ENCODE measurements at places on chromosomes 7 and 10. TPM values are rescaled to one million over a fixed set of nuclear protein-coding genes. Genes with fewer than 3 reads are reported as not detected.

DNA sequence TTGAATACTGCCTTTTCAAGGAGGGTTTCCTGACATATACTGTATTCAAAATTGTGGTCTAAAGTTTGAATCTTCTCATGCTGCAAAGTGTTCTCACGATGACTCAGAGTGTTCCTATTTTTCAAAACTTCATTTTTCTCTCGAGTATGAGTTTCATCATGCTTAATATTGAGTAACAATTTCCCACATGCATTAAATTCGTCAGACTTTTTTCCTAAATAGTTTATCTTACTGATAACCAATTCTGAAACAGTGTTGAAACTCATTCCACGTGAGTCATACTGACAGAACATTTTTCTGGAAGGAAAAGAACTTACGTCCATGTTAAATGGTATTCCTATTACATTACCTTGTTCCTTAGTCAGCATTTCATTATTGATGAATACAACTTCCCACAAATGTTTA, 44.1 kb downstream of the ZNF33B start:
- no peak overlapping the region for H3K27ac ChIP-seq
- H3K4me1 ChIP-seq = no peaks in the 10 kb centered on the region
- peaks cover 8% of the 10 kb centered on the region for H3K36me3 ChIP-seq

DNA sequence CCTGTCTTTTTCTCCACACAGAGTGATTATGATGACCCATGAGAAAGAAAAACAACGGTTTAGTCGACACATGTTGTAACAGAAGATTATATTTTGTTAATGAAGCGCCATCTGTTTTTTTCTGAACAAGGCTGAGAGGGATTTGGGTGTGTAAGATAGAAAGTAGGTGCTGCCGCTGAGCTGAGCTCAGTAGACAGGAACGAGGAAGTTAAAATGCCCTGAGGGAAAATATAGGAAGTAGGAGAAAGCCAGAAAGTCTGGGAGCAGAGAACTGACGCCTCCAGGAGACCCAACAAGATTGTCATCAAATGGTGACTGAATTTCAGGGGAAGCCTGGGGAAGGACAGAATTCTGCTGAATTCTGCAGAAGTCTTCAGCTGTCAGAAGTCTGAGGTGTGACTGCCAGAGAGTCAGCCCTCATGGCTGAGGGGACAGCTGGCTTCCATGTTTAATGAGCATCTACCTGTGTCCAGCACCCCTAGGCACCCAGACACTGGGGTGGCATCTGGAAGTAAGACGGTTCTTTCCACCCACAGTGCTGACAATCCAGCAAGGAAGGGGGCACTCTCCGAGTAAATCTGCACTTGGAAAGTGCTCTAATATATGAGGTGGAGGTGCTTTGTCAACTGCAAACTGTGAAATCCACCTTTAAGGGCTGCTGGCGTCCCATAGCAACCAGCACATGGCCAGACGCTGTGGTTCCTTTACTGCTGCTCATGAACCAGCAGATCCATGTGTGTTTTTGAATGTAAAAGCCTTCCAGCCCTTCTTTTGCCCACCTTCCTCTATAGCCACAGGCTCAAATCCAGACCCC, 12.5 kb upstream of the TSPAN15 start:
- H3K4me3 ChIP-seq = no peak overlapping the region
- no peaks in the 10 kb centered on the region for H3K4me1 ChIP-seq
- no peaks in the 10 kb centered on the region for H3K27me3 ChIP-seq

GRCh38 chr10:31686599-31686998, 242.0 kb downstream of the ARHGAP12 start:
- H3K27ac ChIP-seq = no peak overlapping the region
- no peaks in the 10 kb centered on the region for H3K36me3 ChIP-seq
- no peak overlapping the region for H3K4me3 ChIP-seq

- no peak overlapping the region for H3K4me3 ChIP-seq
- no peaks in the 10 kb centered on the region for H3K4me1 ChIP-seq
These were observed 172.6 kb downstream of the SKIDA1 start for GRCh38 chr10:21352886-21353285.

DNA sequence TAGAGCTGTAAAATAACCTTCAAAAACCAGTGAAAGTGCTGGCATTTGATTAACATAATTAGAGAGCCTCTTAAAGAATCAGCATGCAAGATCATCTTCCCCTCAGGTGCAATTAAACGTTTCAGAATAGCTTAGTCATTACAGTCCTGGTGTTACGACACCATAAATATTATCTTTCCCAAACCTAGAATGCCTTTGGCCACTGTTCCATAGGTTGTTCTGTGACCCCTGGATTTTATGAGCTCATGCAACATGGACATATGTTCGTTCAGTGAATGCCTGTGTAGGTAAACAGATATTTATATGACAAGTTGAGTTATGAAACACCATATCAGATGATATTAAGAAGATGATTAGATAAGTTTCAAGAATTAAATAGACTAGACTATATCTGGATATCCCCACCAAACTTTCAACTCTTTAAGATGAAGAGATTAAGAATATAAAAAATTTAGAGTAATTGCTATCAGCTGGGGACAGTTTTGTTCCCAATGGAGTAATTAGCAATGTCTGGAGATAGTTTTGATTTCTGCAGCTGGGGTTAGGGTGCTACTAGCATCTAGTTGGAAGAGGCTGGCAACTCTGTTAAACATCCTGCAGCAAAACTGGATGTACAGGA, 263.5 kb upstream of the DKK1 start:
- no peak for DNase-seq
- H3K27ac ChIP-seq = no peak overlapping the region
- H3K4me3 ChIP-seq = no peak overlapping the region
- H3K4me1 ChIP-seq = no peaks in the 10 kb centered on the region
- H3K36me3 ChIP-seq = no peaks in the 10 kb centered on the region
- no peaks in the 10 kb centered on the region for H3K27me3 ChIP-seq

Gene ARL5B
- total RNA-seq = 14.5 TPM

DNA sequence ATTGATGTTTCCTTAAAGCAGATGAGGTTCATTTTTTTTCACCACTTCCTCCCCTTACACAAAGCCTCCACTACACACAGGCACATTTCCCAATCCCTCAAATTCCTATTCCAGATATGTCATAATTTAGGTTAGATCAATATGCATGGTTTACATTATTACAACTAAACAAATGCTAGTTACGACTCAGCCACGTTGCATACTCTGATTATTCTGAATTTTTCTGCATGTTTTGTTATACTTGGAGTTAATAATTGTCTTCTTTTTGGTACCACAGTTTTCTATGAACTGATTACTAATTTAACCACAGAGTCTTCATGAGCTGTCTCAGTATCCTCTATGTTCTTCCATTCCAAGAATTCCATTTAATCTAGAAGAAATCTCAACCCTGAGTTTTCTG, 4.4 kb upstream of the BICC1 start:
- H3K4me3 ChIP-seq = no peak overlapping the region
- no peak overlapping the region for H3K27ac ChIP-seq
- no peaks in the 10 kb centered on the region for H3K4me1 ChIP-seq
- no peaks in the 10 kb centered on the region for H3K36me3 ChIP-seq
- H3K27me3 ChIP-seq = no peaks in the 10 kb centered on the region

DNA sequence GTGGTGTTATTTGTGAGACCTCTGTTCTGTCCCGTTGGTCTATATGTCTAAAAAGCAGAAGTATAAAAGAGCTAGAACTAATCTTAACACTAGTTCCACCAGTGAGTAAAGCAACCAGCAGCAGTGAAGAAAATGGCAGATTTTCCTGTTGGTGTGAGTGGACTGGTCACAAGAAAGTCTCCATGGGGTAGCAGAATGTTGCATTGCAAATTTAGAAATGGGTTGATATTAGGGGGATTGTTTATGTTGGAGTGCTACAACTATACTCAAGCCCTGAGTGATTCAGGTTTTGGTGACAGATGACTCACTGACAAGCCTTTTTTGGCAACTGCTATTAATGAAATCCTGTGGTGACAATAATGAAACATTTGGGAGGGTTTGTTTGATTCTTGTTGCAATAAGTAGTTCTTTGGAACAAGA, 5.6 kb downstream of the AVL9 start:
- no peaks in the 10 kb centered on the region for H3K27me3 ChIP-seq
- H3K36me3 ChIP-seq = no peaks in the 10 kb centered on the region
- no peaks in the 10 kb centered on the region for H3K4me1 ChIP-seq
- DNase-seq = no peak
- H3K27ac ChIP-seq = no peak overlapping the region

Gene NXPH1
- not detected for total RNA-seq

GRCh38 chr10:86389441-86390193, 23.0 kb upstream of the GRID1 start:
- peak overlapping the region; percentile 3 for H3K4me3 ChIP-seq
- no peaks in the 10 kb centered on the region for H3K36me3 ChIP-seq
- H3K27me3 ChIP-seq = peaks cover 3% of the 10 kb centered on the region

DNA sequence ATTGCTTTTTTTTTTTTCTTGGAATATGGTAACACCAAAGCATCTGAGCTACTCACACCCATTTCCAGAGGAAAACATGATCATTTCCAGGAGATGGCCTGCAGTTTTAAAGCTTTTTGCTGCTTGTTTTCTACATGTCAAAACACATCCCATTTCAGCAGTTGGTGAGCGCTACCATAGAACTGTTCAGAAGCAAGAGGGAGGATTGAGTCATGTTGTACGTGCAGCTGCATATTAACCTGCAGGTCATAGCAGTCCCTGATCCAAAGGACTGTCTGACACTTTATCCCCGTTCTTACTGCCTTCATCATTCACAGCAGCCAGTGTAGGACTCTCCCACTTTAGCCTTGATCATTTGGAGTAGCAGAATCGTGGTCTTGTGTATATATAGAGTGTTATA, 124.6 kb downstream of the AUTS2 start:
- H3K27ac ChIP-seq = no peak overlapping the region
- no peaks in the 10 kb centered on the region for H3K27me3 ChIP-seq
- no peaks in the 10 kb centered on the region for H3K4me1 ChIP-seq
- no peaks in the 10 kb centered on the region for H3K36me3 ChIP-seq
- DNase-seq = no peak

DNA sequence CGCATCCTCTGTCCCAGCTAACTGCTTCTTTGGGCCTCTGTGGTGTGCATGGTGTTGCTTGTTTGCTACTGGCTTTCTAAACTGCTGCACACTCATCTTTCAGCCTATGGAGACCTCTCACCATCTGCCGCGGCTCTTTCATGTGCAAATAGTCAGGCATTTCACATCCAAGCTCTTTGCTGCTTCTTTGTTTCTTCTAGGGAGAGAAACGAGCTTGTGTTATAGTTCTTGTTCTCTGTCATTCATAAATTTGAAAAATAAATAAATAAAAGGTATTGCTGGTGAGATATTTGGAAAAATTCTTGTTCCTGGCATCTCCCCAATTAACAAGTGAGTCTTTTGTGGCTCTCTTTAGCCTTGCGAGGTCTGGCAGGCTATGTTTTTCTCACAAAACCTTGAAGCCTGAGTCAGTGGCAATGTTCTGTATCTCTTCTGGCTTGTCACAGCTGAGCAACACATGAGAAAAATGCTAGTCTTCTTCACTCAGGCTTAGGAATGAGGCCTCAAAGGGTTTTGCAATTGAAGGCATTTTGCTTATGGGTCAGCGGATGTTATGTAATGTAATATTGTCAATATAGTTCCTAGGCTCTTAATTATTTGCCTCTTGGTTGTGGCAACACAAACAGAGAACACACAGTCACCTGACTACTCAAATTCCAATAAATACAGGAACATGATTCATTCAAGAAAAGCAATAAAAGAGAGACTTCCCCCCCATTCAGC, 274.0 kb downstream of the FRMD4A start:
- no peaks in the 10 kb centered on the region for H3K4me1 ChIP-seq
- no peaks in the 10 kb centered on the region for H3K36me3 ChIP-seq
- no peak overlapping the region for H3K27ac ChIP-seq
- no peak overlapping the region for H3K4me3 ChIP-seq
- no peaks in the 10 kb centered on the region for H3K27me3 ChIP-seq

DNA sequence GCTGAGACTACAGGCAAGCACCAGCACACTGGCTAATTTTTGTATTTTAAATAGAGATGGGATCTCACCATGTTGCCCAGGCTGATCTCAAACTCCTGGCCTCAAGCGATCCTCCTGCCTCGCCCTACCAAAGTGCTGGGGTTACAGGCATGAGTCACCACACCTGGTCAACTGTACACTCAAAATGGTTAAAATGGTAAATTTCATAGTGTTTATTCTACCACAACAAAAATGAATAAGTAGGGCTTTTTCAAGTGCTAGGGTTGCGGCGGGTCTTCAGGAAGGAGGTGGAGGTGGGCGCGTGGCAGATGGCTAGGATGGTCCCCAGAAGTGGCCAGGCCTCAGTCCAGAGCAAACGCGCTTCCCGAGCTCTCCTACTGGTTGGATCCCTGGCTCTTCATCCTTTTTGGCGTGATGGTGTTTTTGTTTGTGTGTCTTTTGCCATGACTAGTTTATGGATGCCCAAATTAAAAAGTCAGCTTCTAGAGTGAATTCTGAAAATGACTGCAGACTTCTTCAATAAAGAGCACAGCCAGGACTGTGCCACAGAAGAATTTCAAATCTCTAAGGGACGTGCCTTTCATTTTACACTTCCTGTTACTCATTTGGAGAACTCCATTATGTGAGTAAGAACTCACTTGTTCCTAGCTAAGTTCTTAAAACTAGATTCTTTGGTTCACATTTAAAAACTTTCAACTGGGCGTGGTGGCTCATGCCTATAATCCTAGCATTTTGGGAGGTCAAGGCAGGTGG, 73.9 kb downstream of the TMEM130 start:
- no peak overlapping the region for H3K4me3 ChIP-seq
- DNase-seq = no peak
- no peaks in the 10 kb centered on the region for H3K36me3 ChIP-seq
- H3K27me3 ChIP-seq = no peaks in the 10 kb centered on the region

GRCh38 chr10:94632954-94633353, 50.6 kb upstream of the CYP2C18 start:
- H3K4me3 ChIP-seq = no peak overlapping the region
- no peaks in the 10 kb centered on the region for H3K4me1 ChIP-seq
- no peak overlapping the region for H3K27ac ChIP-seq
- H3K27me3 ChIP-seq = no peaks in the 10 kb centered on the region
- H3K36me3 ChIP-seq = no peaks in the 10 kb centered on the region

GRCh38 chr7:70237256-70237655, 639.0 kb downstream of the AUTS2 start:
- H3K36me3 ChIP-seq = no peaks in the 10 kb centered on the region
- no peaks in the 10 kb centered on the region for H3K27me3 ChIP-seq

GRCh38 chr10:104630731-104631130, 10.4 kb upstream of the SORCS3 start:
- H3K27ac ChIP-seq = no peak overlapping the region
- no peaks in the 10 kb centered on the region for H3K4me1 ChIP-seq
- DNase-seq = no peak
- no peak overlapping the region for H3K4me3 ChIP-seq
- no peaks in the 10 kb centered on the region for H3K36me3 ChIP-seq
- H3K27me3 ChIP-seq = no peaks in the 10 kb centered on the region

Gene LEP
- not detected for total RNA-seq

DNA sequence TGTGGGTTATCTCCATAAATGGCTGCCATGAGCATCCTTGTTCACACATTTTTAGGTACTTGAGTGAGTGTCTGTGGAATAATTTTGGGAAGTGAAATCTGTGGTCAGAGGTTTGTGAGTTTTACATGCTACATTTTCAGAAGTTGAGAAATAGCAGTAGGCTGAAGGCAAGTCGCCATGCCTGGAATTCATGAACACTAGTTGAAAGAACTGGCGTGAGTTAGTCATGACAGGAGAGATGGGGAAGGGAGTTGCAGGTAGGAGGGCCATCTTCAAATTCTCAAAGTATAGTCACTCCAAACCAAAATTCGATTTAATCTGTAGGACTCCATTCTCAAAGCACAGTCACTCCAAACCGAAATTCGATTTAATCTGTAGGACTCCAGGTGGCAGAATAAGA, 89.6 kb downstream of the EGFR start:
- H3K27ac ChIP-seq = no peak overlapping the region
- no peaks in the 10 kb centered on the region for H3K36me3 ChIP-seq
- H3K4me1 ChIP-seq = peaks cover 6% of the 10 kb centered on the region
- no peak for DNase-seq
- H3K4me3 ChIP-seq = no peak overlapping the region

- H3K4me3 ChIP-seq = no peak overlapping the region
- no peak overlapping the region for H3K27ac ChIP-seq
- H3K36me3 ChIP-seq = no peaks in the 10 kb centered on the region
- no peak for DNase-seq
These were observed 51.1 kb downstream of the PRPF18 start for GRCh38 chr10:13637894-13638293.

Gene MRLN
- not detected for total RNA-seq

Measured in prostate gland (tissue), 2 donors.